ENCODE measurements at places on chromosomes 7 and 10.

DNA sequence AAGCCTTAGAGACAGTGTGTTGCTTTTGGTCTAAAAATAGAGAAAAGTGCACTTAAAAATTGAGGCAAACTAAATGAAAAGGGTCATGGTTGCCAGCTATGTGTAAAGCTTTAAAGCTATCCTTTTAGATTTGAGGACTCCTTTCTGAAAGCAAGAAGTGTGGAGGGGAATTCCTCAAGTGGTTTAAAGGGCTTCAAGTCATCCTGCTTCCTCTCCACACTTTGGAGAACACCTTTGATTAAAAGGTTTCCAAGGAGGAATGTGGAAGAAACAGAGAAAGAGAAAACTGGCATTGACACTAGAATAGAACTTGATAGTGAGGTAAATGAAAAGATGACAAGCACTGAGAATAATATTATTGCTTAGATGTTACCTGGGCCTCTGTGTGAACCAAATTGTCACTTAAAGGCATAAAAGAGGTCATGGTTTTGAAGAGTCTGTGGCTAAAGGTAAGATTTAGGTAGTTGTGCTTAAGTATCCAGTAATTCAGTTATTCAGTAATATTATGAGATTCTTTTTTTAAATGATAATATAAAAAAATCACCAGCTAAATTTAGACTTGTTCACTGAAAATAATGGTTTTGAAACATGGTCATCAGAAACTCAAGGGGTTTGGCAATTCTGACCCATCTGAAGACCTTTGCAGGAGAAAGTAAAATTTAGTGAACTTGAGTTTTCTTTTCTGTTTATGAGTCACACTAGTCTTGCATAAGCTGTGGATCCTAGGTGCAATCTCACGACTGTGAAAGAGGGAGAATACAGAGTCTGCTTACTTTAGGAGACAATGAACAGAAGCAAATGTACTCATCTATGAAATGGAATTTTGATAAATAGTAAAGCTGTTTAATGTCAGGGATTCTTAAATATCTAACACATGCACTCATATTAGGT is 466.0 kb downstream of the KIF20B start:
- no peak for DNase-seq

DNA sequence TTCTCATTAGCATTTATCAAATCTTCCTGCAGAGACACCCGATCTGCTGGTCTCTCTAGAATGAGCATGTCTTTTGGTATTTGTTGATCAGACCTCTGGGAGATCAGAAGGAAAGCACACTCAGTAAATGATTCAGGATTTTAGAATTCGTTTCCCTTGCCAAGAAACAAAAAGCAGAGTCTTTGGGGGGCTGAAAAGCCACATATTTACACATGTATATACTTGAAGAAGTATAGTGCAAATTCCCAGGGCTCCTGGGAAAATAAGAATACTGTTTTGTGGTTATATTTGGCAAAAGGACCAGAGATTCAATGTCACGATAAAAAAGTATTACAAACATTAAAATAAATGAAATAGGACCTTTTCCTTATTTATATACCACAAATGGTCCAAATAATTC is 100.2 kb downstream of the AGMO start:
- no peak for DNase-seq

DNA sequence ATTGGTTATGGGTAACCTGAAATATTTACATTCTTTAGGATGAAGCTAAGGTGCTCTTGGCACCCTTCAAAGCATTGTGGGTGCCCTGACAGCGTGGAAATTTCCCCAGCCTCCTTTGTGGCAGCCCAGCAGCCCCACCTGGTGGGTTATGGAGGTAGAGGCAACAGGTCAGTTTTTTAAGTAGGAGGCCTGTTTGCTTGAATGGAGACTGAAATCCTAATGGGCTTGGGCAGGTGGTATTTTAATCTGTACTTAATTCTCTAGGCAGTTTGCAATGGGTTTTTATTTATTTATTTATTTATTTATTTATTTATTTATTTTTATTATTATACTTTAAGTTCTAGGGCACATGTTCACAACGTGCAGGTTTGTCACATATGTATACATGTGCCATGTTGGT is 139.4 kb downstream of the EPC1 start:
- DNase-seq = peak; percentile 0

DNA sequence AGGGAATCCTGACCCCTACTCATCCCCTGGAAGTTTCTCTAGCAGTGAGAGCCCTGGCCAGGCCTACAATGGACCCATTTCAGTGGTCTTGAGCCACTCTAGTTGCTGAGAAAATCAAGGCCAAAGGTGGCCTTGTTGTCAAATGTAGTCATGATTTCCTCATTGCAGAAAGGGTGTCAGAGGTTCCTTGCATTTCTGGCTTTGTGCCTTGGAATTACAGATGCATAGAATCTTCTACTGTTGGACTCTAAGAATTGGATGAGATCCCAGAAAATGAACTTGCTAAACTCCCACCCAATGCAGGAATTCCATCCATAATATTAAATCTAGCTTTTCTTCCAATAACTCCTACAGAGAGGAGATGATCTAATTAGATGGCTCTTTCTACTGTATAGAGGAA is 12.2 kb downstream of the CPA2 start:
- DNase-seq = no peak

- DNase-seq = no peak
These were observed 221.7 kb downstream of the KIAA1217 start for GRCh38 chr10:24430591-24430990.

GRCh38 chr7:21359163-21359562 is 68.7 kb upstream of the SP4 start:
- DNase-seq = no peak

DNA sequence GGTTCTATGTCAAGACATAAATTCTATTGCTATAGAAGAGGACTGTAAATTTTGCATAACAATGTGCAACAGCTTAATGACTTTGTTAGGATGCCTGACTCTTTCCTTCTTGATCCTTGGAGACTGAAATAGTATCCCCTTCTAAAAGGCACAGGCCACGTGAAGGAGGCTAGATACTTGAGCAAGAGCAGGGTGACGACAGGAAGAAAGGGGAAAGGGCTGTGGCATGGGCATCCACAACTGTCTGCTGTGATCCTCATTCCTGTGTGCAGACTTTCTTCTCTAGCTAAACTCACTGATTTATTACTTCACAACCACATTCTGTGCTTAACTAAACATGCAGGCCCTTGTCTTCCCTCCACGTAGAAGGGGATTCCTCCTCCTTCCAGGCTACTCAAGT is 1111.8 kb upstream of the C7orf33 start:
- DNase-seq = no peak

DNA sequence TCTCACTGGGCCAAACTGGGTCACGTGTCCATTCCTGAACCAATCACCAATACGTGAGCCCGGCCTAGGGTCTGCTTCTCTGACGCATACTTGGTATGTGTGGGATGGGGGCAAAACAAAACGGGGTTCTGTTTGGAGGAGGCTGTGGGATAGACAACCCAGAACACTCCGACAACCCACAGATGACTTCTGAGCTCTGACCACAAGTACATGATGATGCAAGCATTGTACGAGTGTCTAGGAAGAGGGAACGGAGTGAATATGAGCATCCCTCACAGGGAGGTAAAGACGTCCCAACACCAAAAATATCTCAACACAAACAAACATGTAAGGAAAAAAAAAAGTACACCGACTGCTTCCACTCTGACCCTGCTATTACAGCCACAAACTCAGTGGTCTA is 5.6 kb downstream of the DAGLB start:
- no peak for DNase-seq

DNA sequence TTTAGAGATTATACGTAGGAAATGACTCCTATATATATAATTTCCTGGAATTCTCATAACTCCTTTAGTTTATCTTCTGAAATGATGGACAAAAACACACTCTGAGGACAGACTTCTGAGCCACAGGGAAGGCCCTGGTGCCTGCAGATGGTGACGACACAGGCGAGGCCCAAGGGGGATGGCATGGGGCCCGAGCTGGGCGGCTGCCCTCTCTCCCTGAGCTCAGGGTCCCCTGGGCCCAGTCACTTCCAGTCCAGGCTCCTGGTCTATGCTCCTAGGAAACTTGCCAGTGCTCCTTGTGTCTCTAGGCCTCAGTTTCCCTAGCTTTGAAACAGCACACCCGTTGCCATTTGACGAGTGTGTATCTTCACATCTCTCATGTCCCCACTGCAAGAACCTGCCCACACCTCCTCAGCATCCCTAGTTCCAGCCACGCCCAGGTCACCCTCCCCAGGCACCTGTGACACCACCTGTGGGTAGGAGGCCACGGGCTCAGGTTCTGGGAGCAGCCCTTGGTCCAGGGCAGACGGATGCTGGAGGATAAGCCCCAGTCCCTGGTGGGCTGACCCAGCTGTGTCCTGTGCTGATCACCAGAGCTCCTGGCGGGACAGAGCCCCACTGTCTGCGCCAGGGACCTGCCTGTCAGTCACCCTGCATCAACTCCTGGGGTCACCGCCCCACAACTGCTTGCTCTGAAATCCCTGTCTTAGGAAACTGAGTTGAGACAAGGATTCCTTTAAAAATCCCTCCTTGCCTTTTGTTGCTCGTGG is 23.4 kb upstream of the SHH start:
- DNase-seq = no peak

GRCh38 chr10:6667679-6668270 is 87.7 kb upstream of the PRKCQ start:
- no peak for DNase-seq

- DNase-seq = no peak
These were observed 4.1 kb downstream of the ZNF680 start for GRCh38 chr7:64558781-64559180.

DNA sequence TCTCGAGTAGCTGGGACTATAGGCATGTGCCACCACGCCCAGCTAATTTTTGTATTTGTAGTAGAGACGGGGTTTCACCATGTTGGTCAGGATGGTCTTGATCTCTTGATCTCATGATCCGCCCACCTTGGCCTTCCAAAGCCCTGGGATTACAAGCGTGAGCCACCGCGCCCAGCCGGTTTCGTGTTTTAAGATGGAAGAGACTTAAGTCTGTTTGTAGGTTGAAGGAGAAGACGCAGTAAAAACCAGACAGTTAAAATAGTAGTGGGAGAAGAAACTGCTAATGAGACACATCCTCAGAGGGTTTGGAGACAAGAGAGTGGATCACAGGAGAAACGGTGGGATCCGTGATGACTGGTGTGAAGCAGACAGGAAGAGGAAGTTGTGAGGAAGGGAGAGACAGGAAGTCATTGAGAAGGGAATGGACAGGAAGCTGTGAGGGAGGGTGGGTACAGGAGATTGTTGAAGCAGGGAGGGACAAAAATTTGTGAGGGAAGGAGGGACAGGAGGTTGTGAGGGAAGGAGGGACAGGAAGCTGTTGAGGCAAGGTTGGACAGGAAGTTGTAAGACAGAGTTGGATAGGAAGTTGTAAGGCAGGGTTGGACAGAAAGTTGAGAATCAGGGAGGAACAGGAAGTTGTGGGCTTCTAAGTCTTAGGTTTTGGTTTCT is 115.5 kb downstream of the WDFY4 start:
- DNase-seq = no peak

DNA sequence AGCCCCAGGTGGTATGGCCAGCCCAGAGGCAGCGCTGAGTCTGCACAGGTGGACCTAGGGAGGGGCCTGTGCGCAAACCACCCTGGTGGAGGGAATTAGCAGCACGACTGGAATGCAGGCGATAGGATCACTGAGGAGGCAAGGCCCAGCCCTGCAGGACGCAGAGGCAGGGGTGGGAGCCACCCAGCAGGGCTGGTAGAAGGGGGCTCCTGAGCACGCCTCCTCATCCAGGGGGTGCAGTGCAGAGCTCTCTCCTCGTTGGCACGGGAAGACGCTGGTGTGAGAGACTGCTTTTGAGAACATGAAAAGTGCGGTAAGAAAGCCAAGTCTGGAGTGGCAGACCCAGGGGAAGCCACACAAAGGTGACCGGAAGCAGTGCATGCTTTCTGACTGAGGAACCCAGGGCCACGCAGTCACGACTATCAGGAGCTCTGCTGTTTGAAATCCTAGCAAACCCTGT is 6.0 kb downstream of the FXYD4 start:
- no peak for DNase-seq

DNA sequence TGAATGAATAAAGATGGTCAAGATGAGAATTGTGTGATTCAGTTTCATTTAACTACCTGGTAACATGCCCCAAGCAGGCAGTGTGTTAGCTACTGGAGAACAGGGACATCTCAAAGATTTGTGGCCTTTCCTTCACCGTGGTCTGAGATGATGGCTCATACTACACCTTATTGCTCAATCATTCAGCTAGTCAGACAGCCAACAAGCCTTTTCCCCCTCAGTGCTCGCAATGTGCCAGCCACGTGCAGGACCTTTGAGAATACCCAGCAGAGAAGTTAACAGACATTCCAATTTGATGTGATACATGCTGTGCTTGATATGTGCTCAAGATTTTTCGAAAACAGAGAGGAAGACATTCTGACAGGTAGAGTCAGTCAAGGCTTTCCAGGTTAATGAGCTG is 562.8 kb downstream of the SUGCT start:
- no peak for DNase-seq

DNA sequence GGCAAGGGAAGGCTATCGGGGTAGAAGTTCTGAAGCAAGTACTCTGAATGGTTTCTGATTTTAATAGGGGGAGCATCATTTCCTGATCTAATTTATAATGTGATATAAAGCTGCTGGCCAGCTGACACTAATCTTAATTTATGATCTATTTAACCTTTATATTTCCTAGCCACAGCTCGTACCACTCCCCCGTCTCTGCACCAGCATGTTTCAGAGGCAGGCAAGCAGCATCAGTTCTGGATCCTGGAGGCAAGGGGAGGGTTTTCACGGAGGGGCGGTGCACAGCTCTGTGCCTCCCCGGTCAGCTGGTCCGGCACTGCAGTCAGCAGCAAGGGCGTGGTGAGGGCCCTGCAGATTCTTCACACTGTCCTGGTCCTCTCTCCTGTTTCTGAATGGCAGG is 30.0 kb downstream of the MGMT start:
- DNase-seq = no peak

DNA sequence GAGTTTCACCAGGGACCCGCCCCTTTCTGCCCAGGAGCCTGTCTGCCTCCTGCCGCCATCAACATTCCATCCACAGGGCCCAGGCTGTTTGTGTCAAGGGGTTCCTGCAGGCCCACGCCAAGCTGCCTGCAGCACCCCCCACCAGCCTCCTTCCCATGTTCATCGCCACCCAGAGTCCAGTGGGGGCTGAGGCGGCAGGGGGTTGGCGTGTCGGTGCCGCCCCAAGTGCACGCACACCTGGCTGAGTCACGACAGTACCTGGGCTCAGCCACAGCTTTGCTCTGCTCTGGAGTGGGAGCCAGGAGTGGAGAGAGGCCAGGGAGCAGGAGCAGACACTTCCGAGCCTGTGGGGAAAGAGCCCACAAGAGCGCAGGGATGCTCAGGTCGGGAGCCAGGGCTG is 42.8 kb upstream of the TECTB start:
- no peak for DNase-seq

DNA sequence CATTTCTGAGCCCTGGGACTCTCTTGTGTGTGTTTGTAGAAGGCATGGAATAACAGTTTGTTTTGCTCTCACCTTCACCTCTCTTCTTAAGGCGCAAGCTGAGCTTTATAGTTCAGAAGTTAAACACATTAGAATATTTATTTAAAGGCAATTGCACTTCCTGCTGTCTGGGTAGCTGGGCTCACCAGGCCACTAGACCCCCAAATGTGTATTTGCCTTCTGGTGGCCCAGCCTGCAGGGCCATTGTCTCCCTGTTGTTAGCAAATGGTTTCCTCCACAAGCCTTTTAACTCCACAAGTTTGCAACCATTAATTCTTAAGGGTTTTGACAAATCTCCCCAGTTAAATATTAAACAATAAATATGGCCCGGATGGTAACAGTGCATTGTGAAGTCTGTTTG is 31.1 kb upstream of the NEUROD6 start:
- DNase-seq = no peak

GRCh38 chr7:41404375-41405074 is 298.4 kb downstream of the INHBA start:
- no peak for DNase-seq

Measured in DMS153 (cell line).